ENCODE measurements at places on chromosomes 2 and 18.

- DNase-seq, result no peak
These were observed 113.9 kb upstream of the TFCP2L1 start for GRCh38 chr2:121398853-121399252.

DNA sequence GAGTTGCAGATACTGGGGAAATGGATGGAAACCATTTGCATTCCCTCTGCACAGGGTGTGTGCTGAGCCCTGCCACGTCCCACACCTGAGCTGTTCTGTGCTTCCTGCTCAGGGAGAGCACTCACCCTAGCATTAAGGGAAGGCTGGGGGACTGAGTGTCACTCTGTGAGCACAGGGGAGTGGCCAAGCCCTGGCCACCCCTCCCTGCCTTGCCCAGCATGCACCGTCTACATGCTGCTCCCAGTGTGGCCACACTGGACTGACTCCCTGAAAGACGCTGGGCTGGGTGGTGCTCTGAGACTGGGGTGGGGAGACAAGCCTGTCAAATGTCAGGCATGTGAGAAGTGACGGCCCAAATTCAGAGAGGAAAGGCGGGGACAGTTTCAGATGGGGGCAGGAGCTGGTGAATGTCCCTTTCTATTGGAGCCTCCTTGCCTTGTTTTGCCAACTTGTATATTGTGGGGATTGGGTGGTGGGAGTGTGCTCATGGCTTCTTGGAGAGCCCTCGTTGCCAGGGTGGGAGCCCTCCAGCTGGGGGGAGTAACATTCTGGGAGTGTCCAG is 298.4 kb upstream of the HS6ST1 start:
- no peak for DNase-seq

GRCh38 chr18:79517341-79517740 is 121.6 kb downstream of the NFATC1 start:
- DNase-seq, result peak; percentile 77

GRCh38 chr18:49067071-49067470 is 116.3 kb upstream of the SMAD7 start:
- no peak for DNase-seq

- DNase-seq, result no peak
These were observed 95.6 kb downstream of the NUP35 start for GRCh38 chr2:183219888-183220287.

GRCh38 chr2:112622528-112622849 is 23.2 kb upstream of the SLC20A1 start:
- DNase-seq, result no peak

DNA sequence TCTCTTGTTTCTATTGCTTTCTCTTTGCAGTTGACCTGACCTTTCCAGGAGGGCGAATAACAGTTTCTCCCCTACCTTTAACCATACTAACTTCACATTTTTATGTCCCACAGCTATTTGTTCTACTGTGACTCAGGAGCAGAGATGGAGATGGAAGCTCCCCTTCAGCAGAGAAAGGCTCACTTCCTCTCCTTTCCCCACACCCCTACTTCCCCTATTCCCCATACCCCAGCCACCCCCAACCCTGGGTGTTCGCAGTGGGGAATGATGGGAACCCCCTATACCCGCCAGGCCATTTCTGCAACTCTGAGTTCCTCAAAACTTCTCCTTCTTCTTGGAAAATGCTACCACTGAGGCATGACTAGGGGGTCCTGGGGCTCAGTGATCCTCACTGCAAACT is 285.4 kb upstream of the MGAT5 start:
- DNase-seq, result no peak

- DNase-seq, result no peak
These were observed 214.6 kb downstream of the TTC32 start for GRCh38 chr2:19687017-19687659.

DNA sequence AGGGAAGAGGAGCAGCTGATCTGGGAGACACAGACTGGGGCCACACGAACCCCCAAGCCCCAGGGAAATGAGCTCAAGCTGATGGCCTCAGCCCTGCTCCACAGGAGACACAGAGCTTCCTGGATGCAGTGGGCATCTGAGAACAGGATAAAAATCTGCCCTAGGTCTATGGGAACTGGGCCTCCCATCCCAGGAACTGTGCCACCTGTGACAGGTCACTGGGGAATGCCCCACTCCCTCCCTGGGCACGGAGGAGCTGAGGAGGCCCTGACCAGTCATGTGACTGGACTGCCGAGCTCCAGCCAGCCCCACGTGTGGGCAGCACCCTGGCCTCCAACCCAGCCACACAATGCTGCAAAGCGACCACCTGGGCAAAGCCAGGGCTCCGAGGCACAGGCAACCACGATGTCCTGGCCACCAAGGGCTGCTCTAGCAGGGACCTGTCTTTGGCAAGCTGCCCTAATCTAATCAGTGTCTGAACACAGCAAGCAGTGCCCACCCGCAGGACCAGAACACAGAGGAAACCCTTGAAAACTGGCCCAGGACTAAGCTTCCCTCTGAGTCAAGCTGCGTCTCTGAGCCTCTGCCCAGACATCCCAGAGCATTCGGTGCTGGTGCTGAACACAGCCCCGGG is 57.8 kb upstream of the ID2 start:
- no peak for DNase-seq

DNA sequence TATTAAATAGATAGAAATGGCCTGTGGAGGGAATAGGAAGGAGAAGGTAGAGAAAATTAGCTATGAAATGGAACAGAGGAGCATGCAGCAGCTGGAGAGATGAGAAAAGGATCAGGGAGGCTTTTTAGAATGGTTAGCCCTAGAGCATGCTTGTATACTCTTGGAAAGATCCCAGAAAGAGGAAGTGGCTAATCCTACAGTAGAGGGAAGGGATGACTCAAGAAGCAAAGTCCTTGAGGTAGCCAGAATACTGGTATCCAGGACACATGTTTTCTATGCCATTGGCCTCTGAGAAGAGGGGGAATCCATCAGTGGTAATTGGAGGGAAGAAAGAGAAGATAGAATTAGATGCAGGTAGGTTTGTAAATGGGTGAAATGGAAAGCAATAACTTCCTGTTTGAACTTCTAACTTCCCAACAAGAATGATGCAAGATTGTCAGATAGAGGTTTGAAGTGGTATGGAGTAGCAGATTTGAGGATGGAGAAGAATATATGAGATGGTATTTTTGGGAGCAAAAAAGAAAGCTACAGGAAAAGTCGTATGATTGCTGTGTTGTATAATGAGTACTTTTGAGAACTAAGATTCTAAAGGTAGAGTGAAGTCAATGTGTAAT is 17.1 kb upstream of the OSBPL6 start:
- DNase-seq, result no peak

DNA sequence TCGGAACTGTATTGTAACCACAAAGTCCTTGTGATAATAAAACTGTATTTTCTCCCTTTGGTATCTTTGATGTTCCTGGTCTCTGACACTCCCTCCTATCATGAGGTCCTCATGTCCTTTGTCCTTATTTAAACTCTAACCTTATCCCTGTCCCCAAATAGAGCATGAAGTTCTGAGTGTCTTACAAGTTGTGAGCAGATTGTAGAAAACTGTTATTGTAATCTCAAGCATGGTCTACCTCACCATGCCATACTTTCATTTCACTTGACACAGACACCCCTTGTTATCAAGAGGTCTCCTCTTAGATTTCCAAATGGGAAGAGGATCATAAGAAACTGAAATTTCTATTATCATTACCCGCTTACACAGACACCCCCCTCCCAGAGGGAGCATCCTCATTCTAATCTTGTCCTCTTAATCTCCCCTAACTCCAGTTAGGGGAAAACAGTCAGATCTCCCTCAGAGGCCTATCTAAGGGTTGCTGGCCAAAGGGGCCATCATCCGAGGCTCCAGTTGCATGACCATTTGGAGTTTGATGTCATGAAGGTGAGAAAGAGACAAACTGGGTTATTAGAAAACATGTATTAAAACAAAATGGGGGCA is 29.0 kb downstream of the MYO3B start:
- DNase-seq, result no peak

DNA sequence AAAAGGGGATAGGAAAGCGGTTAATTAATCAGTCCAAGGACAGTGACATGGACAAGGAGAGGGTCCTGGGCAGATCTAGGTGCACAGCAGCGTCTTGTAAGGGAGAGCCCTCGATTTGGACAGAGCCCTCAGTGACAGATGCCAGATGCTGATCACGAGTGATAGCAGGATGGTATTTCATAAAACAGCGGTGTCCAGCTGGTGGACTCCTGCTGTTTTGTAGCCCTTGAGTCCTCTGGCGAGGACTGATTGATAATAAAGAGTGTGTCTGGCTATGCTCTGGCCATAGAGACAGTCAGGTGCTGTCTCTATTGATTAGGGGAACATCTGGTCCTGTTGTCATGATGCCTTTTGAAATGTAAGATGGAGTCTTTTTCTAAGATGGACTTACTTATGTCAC is 180.7 kb downstream of the NCK2 start:
- DNase-seq, result no peak

DNA sequence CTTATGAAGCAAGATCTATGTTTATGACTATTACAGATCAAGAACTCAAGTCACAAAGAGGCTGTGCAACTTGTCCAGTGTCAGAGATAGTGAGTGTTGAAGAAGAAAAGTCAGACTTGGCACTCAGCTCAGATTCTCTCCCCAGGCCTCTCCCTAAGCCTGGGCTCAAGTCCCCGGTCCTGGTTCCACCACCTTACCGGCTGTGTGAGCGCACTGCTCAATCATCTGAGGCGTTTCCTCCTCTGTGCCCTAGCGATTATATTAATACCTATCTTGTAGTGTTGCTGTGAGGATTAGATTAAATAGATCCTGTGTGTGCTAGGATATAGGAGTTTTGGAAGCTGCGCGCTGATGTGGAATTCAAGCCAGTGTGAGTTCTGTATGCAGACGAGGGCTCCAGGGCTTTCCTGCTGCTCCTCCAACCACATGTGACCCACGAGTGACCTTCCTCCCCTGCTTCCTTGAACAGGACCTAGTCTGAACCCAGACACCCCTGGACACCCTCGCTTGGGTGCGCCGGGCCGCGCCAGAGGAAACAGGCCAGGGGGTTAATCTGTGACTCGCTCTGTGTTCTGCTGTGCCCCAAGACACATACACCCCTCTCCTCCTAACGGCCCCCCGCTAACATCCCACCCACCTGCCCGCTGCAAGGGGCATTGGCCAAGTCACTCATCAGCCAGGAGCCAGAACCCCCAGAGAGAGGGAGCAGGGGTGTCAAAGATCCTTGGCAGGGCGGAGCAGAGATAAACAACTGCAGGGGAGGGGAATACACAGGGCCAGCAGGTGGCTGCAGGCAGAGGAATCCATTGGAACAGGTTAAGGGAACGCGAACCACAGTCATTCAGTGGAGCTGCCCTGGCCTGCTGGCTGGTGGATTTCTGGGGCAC is 38.3 kb downstream of the TNS1 start:
- no peak for DNase-seq

DNA sequence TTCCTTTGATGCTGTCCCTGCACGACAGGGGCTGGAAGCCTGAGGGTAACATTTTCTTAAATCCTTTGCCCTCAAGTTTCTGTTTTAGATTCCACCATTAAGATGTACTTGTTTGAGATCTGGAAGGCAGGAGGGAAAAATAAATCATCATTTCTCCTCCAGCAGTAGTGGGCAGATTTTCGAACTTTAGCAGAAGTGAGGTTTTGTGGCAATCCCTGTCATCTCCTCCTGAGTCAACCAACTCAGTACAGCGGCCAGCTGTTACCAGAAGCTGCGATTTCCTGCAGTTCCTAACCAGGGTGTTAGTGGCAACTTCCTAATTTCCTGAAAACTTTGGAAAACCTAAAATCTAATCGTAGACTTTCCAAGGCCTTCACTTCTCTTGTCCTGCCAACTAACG is 517.2 kb upstream of the ACVR2A start:
- no peak for DNase-seq

DNA sequence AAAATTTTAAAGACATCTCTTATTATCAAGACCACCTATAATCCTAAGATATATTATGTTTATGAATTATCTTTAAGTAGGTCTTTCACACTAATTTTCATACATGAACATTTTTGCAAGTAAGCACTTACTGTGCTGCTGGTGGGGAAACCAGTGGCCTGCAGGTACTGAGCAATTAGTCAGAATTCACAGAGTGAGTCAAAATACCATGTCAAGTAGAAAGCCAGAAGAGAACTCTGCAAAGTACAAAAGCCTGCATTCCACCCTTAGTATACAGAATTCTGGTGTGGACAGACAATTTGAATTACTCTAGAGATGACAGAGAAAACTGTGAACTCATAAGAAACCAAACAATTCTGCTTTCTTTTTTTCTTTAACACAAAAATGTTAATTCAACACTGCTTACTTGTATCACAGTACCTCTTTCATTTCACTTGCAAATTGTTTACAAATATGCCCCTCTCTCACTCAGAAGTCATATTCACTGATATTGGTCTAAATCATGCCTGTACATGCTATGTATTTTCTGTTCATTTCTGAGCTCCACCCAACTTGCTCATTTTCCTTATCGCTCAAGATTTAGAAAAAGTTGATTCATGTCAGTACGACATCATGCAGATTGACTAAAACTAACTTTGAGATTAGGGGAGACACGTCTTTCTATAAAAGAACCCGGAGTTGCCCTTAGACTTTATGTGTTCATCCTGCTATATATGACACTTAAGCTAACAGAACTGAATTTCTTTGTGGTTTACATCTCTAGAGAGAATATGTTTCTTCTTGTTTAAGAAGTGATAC is 182.9 kb downstream of the IKZF2 start:
- DNase-seq, result no peak

DNA sequence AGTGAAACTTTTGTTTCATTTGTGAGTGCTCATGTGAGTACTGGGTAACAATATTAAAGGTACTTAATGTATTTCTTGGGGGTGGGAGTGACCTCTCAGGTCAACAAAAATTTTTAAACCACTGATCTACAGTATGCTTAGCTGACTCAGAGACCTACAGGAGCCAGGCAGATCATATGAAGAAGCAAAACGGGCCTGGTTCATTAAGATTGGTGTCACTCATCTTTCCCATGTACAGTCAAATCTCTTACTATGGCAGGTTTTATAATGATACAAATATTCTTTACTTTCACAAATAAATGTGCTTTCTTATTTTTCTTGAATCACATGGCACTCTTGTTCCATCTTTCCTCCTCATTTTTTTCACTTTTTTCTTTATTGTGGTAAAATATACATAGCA is 7.7 kb upstream of the TMSB10 start:
- no peak for DNase-seq

DNA sequence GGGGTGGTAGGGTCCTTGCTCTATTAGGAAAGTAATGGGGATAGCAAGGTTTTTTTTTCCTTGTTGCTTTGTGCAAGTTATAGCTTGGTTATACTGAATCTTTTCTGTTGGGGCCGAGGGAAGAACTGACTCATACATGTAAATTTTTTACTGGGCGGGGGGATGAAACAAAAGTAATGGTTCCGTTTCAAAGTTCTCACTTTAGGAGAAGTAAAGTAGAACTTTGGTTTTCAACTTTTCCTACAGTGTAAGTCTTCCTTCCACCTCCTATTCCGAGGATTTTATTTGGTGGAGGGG is 1.1 kb downstream of the AFTPH start:
- DNase-seq, result no peak

GRCh38 chr2:143489145-143489544 is 359.9 kb downstream of the ARHGAP15 start:
- no peak for DNase-seq

GRCh38 chr18:28267878-28268625 is 91.1 kb upstream of the CDH2 start:
- no peak for DNase-seq

GRCh38 chr2:224407241-224407701 is 5.4 kb upstream of the FAM124B start:
- no peak for DNase-seq

- DNase-seq, result no peak
These were observed 172.8 kb upstream of the SESTD1 start for GRCh38 chr2:179437430-179437829.

All from activated T-cell treated with anti-CD3 and anti-CD28 coated beads, Interleukin-2, amount 50 U/mL, for 48 hours (primary cell).